ENCODE measurements at places on chromosomes 16 and 17.

GRCh38 chr17:31249835-31250141 lies 47.3 kb downstream of the OMG start:
- no peak for DNase-seq

GRCh38 chr17:67990909-67991308 lies 5.4 kb downstream of the C17orf58 start:
- no peak for DNase-seq

DNA sequence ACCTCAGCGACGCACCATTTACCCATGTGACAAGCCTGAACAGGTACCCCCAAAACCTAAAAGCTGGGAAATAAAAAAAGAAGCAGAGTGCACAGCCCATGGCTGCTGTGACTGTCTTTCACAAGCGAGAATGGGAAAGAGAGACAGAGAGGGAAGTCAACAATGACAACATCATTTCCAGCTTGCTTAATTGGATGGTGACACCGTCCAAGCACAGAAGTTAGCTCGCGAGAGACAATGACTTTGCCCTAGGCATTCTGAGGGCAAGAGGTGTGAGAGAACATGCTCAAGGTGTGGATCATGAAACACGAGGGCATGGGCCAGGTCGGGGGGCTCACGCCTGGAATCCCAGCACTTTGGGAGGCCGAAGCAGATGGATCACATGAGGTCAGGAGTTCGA lies 19.3 kb upstream of the NSMCE1 start:
- no peak for DNase-seq

DNA sequence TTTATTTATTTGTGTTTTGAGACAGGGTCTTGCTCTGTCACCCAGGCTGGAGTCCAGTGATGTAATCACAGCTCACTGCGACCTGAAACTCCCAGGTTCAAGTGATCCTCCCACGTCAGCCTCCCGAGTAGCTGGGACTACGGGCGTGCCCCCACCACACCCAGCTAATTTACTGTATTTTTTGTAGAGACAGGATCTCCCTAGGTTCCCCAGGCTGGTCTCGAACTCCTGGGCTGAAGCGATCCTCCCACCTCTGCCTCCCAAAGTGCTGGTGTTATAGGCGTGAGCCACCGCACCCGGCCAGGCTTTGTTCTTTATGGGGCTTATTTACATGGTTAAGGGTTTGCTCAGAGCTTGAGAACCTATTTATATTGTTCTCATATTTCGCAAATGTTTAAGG lies 5.8 kb upstream of the MEIOB start:
- DNase-seq, result no peak

- no peak for DNase-seq
Observed at GRCh38 chr17:48603959-48604769, 622 bp downstream of the HOXB6 start.

DNA sequence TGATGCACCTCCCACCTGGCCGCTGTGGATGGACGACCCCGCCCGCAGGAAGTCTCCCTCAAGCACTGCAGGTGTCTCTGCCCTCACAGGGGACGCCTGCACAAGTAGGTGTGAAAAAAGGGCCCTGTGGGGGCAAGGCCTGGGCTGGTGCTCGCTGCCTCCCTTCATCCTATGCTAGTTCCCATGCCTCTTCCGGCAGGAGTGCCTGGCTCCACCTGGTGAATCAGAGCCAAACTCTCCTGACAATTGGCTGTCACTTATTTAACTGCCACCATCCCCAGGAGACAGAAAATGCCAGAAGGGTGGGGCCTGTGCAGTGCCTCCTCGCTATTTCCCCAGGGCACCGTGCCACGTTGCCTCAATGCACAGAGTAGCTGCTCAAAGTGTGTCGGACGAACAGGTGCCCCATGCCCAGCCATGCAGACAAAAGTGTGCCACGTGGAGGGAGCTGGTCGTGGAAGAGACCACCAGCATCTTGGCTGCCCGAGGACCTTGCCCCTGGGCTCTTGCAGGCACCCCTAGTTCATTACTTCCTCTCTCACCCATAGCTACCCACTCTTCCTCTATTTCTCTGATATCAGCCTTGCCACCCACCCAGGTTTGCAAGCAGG lies 170.7 kb downstream of the SEC14L1 start:
- DNase-seq, result no peak

DNA sequence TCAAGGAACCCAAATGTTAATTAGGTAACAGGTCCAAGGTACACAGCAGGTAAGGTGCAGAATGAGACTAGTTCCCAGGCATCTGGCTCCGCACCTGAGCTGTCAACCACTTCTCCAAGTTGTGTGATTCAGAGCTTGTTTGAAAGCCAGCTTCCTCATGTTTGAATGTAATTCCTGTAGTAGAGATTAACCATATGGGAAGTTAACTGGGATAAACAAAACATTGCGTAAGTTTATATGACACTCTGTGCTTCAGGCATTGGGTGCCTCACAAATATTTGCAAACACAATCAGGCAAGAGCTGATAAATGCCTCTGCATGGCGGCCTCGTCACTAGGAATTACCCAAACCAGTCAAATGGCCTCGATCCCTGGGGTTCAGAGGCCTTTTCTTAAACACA lies 27.9 kb upstream of the CPHXL start:
- no peak for DNase-seq

GRCh38 chr17:2174014-2174413 lies 119.1 kb downstream of the HIC1 start:
- DNase-seq, result no peak

GRCh38 chr17:60827943-60828342 lies 150.3 kb downstream of the BCAS3 start:
- DNase-seq, result no peak

DNA sequence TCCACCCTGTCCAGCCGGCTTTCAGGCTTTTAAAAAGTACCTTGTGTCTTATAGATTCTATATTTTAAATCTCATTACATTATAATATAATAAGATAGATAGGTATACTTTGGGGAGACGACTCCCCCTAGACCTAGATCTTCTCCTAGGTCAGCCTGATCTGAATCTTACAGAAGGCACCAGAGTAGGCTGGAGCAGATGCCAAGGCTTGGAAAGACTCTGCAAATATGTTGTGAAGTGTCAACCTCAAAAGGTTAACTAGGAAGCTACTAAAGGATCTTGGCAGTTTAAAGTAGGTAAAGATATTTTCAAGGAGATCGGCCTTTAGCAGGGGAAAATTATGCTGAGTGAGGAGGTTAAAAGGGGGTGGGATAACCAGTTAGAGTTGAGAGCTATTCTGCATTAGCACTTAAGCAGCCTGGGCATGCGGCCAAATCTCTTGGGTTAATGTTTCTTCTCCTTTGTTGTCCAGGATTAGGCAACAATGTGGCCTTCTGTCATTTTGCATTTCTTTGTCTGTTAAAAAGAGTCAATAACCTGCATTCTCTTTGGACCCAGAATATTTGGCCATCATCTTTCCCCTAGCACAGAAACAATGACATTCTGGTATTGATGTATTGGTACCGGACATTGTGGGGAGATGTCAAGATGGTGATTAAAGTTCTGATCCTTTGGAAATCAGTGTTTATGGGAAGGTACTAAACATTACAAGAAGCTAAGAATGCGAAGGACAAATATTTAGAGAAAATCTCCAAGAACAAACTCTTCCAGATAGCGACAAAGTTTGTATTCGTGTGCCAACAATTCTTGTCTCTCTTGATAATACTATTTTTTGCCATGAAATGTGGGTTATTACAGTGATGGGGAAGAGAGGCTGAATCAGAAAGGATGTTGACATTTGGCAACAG lies 51.2 kb upstream of the DHX40 start:
- DNase-seq, result peak; percentile 91

GRCh38 chr17:77322514-77323412 lies 182.0 kb downstream of the SEC14L1 start:
- peak; percentile 20 for DNase-seq

DNA sequence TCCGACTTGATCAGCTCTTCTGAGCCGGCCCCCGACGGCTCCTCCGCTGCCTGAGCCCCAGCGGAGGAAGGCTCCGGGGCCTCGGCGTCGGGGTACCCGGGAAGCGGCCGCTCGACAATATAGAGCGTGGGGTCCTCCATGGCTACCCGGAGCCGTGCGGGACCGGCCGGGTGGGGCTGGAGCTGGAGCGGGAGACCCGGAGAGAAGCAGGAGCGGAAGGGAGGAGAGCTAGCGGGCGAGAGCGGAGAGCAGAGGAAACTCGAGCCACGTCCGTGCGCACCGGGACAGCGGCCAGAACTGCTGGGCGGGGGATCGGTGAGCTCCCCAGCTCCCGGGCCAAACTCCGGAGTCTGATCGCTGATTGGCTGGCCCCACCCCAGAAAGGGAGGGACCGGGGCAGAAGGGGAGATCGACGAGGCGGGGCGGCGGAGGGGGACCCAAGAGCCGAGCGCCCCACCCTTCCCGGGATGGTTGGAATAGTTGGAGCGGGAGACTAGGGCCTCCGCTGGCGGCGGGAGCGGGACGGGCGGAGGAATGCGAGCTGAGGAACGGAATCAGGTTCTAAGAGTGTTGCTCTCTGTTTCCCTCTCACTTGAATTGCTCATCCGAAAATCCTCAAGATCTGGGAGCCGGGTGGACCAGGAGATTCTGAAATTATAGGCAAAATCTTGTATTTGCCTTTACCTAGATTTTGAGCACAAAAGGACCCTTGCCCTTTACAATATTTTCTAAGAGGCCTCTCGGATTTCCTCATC lies at the start of gene CAVIN1:
TSS of gene CAVIN1 (minus strand) at position 299 of the 755 bp plus-strand sequence. CDS start at position 140, 159 bp downstream.
- DNase-seq, result peak; percentile 76

GRCh38 chr16:71185347-71185746 lies 45.2 kb downstream of the HYDIN start:
- DNase-seq, result no peak

- no peak for DNase-seq
Observed at GRCh38 chr16:86145669-86146068, 246.7 kb downstream of the IRF8 start.

- DNase-seq, result no peak
Observed at GRCh38 chr17:75623386-75623785, 9.8 kb upstream of the SMIM5 start.

GRCh38 chr17:57256708-57257112 lies 387 bp downstream of the MSI2 start:
- DNase-seq, result no peak

GRCh38 chr17:143785-144281 lies 6.5 kb downstream of the SCGB1C2 start:
- DNase-seq, result peak; percentile 5

- DNase-seq, result no peak
Observed at GRCh38 chr16:51155199-51155607, 4.1 kb upstream of the SALL1 start.

DNA sequence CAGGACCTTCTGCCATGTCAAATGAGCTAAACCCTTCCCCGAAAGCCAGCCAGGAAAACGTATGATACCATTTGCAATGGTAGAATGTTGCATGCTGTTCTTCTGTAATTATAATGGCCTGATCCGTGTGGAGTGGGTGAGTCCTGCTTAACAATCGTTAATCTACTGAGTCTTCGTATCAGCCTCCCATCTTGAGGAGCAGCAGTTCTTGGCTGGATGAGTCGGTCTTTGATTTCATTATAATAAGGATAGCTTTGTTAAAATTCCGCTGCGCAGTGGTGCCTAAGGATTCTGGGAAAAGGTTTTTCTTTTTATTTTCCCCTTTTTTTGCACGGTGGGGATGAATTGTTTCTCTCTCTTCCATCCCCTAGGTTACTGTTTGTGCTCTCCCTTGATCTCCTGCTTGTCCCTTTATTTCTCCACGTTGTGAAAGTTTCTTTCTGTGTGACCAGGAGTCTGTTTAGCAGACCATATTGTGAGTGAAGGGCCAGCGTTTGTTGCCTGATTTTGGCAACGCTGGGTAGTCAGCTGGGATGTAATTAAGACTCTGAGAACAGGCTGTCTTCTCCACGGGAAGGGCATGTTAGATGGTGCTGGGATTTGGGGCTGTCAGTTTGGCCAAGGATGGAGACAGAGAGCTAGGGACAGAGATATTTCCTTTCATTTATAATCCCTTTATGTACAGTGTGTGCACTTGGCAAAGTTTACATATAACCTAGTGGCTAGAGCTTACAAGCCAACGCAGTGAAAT lies 263.0 kb downstream of the FTO start:
- no peak for DNase-seq

DNA sequence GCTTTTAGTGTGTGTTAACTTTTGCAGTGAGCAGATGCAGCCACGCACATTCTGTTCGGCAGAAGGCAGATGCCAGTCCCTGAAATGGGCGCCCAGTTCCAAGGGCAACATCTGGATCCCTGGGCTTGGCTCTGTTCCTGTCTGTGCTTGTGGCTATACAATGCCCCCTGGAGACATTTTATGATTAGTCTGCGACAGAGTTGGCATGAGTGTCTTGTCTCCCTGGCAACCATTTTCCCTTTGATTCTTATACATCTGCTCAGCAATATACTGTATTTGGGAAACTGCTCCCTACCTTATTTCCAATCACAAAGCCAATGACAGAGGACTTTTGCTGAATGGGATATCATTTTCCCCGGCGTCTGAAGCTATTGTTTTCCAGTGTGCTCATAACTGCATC lies 1629.5 kb upstream of the GOT2 start:
- peak; percentile 18 for DNase-seq

- peak; percentile 46 for DNase-seq
Observed at GRCh38 chr17:77451894-77452852, 311.4 kb downstream of the SEC14L1 start.

DNA sequence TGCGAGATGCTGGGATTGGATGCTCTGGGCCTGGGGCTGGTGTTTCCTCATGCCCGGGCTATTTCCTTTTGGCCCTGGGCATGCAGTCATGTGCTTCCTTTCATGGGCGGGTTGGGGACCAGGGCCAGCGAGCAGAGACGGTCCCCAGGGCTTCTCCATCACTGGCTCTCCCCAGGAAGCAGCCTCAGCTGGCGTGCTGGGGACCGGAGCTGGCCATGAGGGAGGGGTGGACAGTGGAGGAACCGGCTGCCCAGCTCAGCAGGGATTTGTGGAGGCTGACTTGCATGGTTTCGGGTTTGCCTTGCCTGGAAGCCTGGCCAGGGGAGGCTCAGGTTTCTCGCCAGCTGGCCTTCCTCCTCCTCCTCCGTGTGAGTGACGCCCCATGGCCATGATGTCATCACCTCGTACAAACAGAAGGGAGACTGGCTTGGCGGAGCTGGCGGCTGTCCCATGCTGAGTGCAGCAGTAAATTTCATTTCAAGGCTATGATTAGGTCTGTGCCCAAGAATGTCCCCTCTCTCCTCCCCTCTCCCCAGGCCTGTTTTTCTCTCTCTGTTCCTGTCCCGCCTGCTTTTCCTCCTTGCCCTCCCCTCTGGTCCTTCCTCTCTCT lies 8.9 kb upstream of the TIMP2 start:
- DNase-seq, result peak; percentile 22

DNA sequence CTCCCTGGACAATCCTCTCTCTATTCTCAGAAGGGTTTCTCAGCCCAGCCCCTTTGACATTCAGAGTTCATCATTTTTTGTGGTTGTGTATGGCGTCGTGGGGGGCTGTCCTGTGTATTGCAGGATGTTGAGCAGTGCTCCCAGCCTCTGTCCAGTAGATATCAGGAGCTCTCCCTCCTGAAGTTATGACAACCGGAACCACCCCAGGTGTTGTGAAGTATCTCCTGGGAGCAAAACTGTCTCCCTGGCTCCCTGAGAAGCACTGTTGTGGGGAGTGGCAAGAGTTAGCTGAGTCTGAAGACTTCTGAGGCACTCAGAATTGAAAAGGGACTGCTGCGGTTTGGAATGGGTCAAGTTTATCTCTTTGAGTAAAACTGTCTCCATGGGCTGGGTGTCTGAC lies 55.9 kb upstream of the MGAT5B start:
- no peak for DNase-seq

GRCh38 chr16:27489906-27490305 lies 59.8 kb downstream of the GTF3C1 start:
- DNase-seq, result no peak

GRCh38 chr17:71699907-71700306 lies 420.9 kb upstream of the SOX9 start:
- no peak for DNase-seq

GRCh38 chr16:70572926-70573270 lies 49.3 kb downstream of the SF3B3 start:
- no peak for DNase-seq

All from DMS79 treated with DMSO at 0.1 percent for 48 hours (cell line).